Activated CD4-positive, alpha-beta T cell treated with anti-CD3 and anti-CD28 coated beads, Interleukin-2, amount 50 U/mL, for 1 hour (primary cell): ENCODE measurements at places on chromosomes 7 and 10.

DNA sequence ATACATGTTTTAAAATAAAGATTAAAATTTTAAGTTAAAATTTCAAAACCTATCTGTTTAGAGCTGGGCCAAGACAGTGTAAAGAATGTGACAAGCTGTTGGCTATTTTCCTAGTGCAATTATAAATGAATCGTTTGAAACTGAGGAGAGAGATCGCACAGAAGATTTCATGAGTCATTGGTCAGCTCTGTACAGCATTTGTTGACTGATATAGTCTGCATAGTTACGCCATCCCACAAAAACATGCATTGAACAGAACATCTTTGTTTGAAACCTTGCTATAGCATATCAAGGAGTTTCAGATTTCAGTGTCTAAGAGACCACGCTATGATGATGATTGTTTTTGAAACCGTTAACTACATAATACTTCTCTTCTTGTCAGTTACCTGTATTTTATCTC is 1.3 kb upstream of the C10orf67 start:
- DNase-seq: no peak

GRCh38 chr10:26336979-26337378 is 101.2 kb upstream of the APBB1IP start:
- no peak for DNase-seq

- peak; percentile 5 for DNase-seq
These were observed 30.5 kb upstream of the CHST3 start for GRCh38 chr10:71933651-71934050.

DNA sequence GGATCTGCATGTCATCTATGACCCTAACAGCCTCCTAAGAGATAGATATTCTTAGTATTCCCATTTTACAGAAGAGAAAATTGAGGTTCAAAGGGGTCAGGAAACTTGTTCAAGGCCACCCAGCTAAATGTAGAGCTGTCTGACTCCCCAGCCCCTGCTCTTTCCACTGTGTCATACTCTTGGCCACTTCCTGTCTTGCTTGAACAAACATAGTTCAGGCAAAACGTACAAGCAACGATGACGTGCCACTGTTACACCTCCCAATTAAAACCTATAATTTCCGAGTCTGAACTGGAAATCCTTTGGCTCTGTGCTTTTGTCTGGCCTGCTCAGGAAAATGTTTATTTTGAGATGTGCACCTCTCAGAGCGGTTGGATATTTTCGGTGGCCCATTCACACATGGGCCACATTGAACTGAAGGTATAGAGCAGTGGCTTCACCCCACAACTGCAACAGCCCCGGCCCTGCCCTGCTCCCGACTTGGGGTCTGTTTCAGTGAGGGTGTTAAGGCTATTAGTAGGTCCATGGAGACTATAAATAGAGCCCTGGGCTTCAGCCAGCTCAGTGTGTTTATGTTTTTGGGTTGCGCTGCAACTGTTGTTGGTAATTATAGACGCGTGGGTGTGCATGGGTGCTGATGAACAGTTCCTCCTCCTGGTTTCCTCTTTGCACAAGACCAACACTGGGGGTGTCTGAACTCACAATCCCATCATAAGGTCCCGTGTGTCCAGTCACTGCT is 172.3 kb upstream of the ADO start:
- DNase-seq: peak; percentile 47

GRCh38 chr7:36039243-36039642 is 113.8 kb upstream of the EEPD1 start:
- no peak for DNase-seq

GRCh38 chr7:101453617-101454016 is 90.9 kb downstream of the COL26A1 start:
- no peak for DNase-seq

GRCh38 chr7:55477781-55478374 is 94.4 kb downstream of the VOPP1 start:
- DNase-seq: no peak

GRCh38 chr10:100065084-100065660 is 16.5 kb downstream of the CPN1 start:
- no peak for DNase-seq

DNA sequence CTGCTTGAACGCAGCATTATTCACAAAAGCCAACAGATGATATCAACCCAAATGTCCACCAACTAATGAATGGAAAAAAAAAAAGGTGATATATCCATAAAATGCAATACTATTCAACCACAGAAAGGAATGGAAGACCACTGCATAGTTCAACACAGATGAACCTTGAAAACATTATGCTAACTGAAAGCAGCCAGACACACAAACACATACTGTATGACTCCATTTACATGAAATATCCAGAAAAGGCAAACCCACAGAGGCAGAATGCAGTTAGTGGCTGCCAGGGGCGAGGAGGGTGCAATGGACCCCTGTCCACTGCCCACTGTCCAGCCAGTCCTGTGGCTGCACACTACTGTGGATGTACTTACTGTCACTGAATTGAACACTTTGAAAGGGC is 36.6 kb downstream of the KIAA1549 start:
- DNase-seq: no peak

- DNase-seq: no peak
These were observed 358.5 kb upstream of the ANKRD30A start for GRCh38 chr10:36766940-36767339.

DNA sequence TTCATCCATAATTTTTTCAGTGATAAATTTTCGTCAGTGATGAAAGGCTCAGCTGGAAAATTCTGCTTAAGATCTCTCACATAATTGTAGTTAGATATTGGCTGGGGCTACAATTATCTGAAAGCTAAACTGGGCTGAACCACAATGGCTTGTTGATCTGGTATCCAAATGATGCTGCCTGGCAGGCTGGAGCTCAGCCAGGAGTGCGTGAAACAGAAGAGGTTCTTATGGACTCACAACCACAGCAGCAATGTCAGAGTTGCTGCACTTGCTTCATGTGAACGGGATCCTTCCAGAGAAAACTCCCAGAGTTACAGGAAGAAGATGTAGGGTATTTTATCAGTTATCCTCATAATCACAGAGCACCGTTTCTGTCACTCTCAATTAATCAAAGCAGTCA is 533.2 kb upstream of the POM121L12 start:
- no peak for DNase-seq

DNA sequence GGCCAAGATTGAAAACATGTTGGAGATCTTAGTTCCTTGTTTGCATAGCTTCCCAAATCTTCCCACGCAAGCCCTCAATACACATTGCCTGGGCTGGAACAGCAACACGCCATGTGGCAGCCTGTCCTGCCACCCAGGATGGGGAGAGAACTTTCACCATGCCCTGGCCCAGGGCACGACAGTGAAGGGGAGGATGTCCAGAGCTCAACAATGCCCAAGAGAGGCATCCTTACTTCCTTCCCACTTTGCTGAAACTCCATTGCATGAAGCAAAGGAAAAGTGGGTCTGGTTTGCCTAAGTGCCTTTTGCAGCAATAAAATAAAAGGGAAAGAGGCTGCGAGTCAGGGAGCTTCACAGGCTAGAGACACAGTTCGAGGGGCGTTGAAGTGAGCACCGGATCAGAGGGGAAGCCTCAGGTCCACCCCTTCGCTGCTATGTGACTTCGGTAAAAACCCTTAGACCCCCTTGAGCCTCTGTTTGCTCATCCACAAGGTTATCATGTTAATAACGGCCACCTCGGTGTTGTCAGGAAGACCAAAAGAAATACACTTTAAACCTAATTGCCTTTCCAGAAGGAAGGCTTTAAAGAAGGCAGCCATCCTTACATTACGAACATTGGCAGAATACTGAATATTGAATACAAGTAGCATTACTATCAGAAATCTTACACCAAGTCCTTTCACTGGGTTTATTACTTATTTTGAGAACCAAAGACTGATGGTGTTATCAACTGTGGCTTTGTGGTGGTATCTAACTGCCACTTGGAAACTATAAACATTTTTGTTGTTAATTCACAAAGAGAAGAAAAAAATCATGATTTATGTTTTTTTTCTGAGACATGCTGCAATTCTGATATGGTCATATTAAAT is 133.3 kb downstream of the ICA1 start:
- DNase-seq: no peak

DNA sequence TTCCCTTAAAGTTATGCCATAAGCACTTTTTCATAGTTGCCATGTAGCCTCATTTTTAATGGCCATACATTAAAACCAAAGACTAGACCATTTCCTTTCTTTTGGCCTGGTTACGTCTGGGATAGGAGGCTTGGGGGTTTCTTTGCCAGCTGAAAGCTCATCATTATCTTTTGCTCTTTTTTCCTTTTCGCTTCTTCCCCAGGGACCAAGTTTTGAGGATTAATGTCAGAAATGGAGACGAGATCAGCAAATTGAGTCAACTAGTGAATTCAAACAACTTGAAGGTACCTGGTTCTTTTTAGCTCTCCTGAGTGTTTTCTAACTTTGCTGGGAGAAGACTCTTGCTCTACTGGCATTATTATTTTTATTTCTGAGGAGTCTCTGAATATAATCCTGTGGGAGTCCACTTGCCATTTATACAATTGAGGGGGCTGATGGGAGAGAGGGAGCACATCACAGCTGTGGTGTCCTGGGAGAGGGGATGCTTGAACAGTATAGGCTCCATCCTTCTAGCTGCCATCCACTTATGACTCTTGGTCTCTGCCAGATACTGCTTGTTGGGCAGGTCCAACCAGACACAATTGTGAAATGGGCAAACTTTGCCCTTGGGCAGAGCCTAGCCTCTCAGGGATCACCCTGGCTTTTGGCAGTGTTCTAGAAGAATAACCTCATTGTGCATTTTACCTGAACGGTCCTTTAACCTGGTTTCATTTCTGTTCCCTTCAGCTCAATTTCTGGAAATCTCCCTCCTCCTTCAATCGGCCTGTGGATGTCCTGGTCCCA is 5.8 kb downstream of the CPA4 start:
- DNase-seq: no peak

DNA sequence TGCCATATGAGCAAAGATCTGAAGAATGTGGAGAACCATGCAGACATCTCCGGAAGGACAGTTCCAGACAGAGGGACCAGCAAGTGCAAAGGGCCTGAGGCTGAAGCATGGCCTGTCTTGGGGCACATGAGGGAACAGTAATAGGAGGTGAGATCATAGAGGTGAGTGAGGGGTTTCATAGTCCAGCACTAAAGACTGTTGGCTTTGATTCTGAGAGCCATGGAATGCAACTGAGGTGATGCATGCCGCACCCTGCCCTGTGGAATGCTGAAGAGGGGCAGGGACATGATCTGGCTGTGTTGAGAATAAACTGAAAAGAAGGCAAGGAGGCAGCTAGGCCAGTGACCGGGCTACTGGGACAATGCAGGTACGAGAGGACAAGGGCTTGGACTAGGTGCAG is 253.1 kb upstream of the KLF14 start:
- DNase-seq: no peak

GRCh38 chr7:130627775-130628174 is 40.8 kb downstream of the COPG2 start:
- no peak for DNase-seq
